Activated CD8-positive, alpha-beta T cell treated with anti-CD3 and anti-CD28 coated beads, Interleukin-2, amount 10 ng/mL, durations not matched to agents 7 days and 5 days (primary cell): ENCODE measurements at places on chromosomes 1 and 21.

DNA sequence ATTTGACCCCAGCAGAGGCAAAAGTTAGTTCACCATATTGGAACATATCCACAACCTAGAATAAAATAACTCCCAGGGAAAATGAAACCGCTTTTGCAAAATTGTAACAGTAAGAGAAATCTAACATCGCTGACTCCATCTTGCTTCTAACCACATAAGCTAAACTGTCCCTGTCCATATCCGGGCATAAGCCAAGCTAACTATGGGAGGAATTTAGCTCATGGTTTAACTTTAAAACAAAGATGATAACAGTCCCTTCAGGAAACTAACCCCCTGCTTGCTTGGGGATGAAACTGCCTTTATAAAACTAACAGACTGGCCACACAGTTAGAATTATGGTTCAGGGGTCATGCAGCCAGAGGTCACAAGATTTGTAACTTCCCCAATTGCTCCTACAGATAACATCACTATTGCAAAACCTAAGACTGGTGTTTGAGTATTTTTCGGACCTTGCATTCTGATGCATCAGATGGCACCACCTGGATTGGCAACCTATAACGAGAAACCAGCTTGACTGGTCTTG, 46.3 kb downstream of the TESK2 start:
- DNase-seq, result no peak

GRCh38 chr1:15949453-15950245, 26.3 kb downstream of the ZBTB17 start:
- DNase-seq, result peak; percentile 81

GRCh38 chr1:31062867-31063380, 2.6 kb downstream of the PUM1 start:
- no peak for DNase-seq

- DNase-seq, result no peak
These were observed 26.9 kb upstream of the LBR start for GRCh38 chr1:225454733-225455132.

GRCh38 chr1:67780637-67781036, 52.6 kb downstream of the GNG12 start:
- no peak for DNase-seq
